Stomach (tissue), 19 donors: ENCODE measurements at places on chromosomes 12 and 14. TPM values are rescaled to one million over a fixed set of nuclear protein-coding genes. Genes with fewer than 3 reads are reported as not detected.

The SEL1L gene
- 42.2 TPM for total RNA-seq

The DLGAP5 gene
- total RNA-seq = 3.5 TPM

The CLEC4D gene
- not detected for total RNA-seq

DNA sequence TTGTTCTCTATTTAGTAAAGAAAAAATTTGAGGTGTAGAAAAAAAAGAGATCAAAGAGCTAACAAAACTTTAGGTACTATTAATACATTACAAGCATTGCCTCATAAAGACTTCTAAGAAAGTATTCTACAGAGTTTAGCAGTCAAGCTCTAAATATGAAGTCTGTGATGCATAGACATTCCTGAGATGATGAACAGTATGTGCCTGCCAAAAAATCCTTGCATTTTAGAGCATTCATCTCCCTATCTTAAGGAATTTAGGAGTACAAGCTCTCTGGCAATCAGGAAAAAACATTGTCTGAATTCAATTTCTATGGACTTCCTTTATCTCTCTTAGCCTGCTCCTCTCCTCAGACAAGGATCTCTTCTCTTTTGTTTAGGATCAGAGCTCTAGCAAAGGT, 202.6 kb upstream of the LRFN5 start:
- no peaks in the 10 kb centered on the region for H3K27me3 ChIP-seq
- no peak overlapping the region for H3K4me3 ChIP-seq
- no peaks in the 10 kb centered on the region for H3K36me3 ChIP-seq
- no peaks in the 10 kb centered on the region for H3K4me1 ChIP-seq

DNA sequence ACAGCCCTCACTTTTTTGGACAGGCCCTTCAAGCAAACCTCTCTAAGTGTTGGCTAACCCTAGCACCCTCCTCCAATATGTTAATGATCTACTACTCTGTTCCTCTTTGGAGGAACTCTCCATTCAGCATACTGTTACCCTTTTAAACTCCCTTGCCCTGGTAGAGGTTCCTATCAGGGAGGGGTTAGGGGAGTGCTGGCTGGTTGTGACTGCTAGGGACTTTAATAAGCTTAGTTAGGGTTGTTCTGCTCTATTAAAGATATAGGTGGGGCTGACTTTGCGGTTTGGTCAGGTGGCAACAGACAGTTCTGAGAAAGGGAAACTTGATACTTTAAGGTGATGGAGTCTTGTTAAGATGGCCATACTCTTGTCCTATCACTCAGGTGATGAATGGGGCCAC, 301.5 kb upstream of the FBXO33 start:
- H3K4me3 ChIP-seq = no peak overlapping the region
- no peak for DNase-seq
- no peaks in the 10 kb centered on the region for H3K4me1 ChIP-seq
- no peaks in the 10 kb centered on the region for H3K27me3 ChIP-seq
- H3K27ac ChIP-seq = no peak overlapping the region
- H3K36me3 ChIP-seq = no peaks in the 10 kb centered on the region

DNA sequence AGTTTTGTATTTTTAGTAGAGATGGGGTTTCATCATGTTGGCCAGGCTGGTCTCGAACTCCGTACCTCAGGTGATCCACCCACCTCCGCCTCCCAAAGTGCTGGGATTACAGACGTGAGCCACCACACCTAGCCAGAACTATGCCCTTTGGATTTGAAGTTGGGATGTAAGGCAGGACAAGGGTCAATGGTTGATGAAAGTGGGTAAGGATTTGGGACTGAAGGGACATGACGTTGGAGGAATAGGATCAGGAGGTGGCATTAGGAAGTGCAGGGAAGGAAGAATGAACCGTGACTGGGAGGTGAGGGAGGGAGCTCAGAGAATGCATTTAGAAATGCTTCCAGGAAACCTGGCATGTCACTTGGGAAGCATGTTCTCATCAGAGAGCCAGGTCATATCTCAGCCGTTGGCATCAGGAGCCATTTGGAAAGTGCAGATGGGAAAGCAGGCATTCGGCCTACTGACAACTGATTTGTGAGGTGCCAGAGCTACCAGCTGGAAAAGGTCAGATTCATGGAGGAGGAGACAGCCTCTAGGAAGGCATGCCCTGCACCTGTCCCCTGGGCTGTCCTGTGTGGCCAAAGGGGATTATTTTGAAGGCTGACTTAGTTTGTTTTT, 2.2 kb downstream of the CRADD start:
- H3K27me3 ChIP-seq = no peaks in the 10 kb centered on the region
- H3K36me3 ChIP-seq = no peaks in the 10 kb centered on the region
- peaks cover 5% of the 10 kb centered on the region for H3K4me1 ChIP-seq

DNA sequence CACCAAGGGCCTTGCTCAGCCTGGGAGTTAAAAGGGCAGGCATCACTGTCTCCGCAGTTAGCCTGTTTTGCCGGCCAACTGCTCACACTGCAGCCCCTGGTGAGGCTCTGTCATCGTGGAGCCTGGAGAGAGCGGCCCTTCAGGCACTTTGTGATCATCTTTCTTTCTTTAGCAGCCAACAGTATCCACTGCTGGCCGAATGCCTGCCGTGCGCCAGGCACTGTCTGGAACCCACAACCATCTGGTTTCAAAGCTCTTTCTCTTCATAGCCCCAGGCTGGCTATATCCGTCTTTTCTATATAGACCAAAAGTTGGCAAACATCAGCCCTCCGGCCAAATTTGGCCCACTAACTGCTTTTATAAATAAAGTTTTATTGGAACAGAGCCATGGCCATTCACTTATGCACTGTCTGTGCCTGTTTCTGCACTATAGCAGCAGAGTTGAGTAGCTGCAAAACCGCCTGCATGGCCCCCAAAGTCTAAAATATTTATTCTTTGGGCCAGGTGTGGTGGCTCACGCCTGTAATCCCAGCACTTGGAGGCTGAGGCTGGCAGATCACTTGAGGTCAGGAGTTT, 29.5 kb downstream of the SLC8B1 start:
- DNase-seq = no peak
- no peaks in the 10 kb centered on the region for H3K27me3 ChIP-seq
- no peak overlapping the region for H3K27ac ChIP-seq
- peaks cover 90% of the 10 kb centered on the region for H3K36me3 ChIP-seq
